HEK293T (cell line): ENCODE measurements at places on chromosomes 2 and 18.

DNA sequence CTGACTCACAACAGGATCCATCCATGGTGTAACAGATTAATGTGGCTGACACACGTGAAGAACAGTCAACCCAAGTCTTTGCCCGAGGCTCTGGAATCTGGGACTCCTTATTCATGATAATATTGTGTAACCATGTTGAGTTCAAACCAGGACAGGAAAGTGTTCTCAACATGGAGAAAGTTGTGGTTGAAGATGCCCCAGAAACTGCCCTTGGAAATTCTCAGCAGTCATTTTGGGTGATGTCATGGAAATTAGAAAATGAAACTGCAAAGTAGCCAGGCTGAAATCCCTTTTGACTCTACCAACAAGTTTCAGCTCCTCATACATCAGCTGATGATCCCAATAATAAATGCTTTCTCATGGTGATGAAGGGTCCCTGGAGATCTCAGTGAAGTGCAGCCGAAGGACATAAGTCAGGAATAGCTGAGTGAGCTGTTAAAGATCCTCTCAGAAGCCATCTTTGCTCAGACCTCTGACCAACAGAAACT lies 307.7 kb downstream of the TNS1 start:
- no peak for DNase-seq

GRCh38 chr2:241009191-241009590 lies 10.8 kb downstream of the SNED1 start:
- DNase-seq: no peak

DNA sequence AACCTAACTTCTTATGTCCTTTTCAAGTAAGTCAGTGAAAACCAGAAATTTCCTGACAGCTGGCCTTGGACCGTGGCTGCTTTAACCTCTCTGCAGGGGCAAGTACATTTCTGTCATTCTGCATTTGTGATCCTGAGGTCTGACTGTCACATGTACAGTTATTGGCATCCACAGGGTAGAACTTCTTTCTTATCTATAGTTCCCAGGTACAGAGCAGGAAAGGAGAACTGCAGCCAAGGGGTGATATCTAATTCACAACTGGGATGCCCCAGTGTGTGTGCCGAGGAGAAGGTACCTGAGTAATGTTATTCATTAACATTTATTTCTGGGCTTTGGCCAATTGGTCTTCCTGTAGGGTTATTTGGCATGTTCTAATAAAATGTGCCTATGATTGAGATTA lies 468.9 kb downstream of the PARD3B start:
- no peak for DNase-seq

DNA sequence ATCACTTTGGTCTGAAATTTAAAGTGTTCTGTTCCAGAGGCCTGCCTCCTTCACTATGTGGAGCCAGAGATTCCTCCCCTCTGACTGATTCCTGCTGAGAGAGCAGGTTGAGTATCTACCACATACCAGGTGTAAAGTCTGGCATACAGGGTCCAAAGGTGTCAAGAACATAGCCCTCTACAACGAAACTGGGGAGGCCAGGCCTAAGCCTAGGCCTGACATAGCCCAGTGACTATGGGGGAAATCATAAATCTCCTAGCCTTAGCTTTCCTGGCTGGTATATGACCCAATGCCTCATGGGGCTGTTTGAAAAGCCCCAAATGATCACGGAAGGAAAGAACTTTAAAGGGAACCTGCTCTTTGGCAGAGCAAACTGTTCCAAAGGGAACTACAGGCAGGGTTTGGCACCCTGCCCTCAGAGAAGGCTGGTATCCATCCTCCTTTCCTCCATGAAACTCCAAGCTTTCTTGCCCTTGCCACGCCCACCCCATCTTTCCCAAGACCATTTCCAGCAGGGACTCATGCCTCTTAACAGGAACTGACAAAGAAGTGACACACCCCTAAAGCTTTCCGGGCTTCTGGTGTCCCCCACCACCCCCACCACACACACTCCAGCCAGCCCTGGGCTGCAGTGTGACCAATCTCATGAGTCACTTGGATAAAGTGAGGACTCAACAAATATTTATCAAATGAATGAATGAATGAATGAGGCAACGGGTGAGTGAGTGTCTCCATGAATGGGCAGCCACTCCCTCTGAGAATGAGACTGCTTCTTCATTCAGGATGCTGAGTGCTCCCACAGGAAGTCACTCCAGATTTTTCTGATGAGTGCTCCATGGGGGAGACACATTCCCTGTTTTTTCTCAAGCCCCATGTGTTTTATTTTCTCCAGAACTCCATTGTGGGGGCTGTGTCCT lies 114.5 kb upstream of the STPG4 start:
- DNase-seq: no peak

GRCh38 chr18:13570216-13570615 lies 156.1 kb downstream of the FAM210A start:
- no peak for DNase-seq

GRCh38 chr2:136929531-136929930 lies 164.2 kb downstream of the THSD7B start:
- DNase-seq: no peak

GRCh38 chr2:4533806-4534205 lies 830.4 kb downstream of the DCDC2C start:
- no peak for DNase-seq

DNA sequence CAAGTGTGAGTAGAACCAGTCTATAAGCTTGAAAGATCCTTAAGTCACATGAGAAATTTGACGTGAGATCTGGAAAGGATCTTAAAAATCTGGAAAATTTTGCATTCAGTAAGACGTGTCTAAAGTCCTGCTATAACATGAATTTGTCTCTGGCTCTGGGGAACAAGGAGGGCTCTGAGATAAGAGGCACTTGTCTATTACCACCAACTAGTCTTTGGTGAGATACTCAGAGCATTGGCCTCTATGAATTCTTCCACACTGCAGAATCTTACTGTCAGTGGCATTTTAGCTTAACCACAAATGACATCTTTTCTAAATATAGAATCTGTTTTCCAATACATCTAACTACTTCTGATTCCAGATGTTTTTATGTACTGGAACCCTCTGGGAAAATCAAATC lies 1504.5 kb downstream of the DPP10 start:
- DNase-seq: no peak

- DNase-seq: no peak
These were observed 1891.5 kb upstream of the PIK3C3 start for GRCh38 chr18:40063488-40063887.

- no peak for DNase-seq
These were observed 28.9 kb downstream of the PPP3R1 start for GRCh38 chr2:68223419-68223818.

DNA sequence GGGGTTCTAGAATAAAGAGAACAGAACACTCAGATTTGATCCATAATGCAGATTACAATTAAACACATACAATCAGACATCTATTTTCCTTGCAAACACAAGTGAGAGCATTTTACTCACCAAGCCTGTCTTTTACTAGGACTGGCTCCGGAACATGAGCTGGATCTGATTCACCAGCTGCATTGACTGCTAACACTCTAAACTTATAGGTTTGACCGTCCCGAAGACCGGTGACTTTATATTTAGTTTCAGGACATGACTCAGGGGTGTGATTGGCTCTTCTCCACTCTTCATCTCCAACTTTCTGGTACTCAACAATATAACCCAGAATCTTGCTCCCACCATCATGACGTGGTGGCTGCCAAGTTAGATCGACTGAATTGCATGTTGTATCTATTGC lies 112.4 kb downstream of the PLEKHA3 start:
- DNase-seq: no peak

GRCh38 chr2:233065954-233066470 lies 5.9 kb downstream of the INPP5D start:
- DNase-seq: no peak

DNA sequence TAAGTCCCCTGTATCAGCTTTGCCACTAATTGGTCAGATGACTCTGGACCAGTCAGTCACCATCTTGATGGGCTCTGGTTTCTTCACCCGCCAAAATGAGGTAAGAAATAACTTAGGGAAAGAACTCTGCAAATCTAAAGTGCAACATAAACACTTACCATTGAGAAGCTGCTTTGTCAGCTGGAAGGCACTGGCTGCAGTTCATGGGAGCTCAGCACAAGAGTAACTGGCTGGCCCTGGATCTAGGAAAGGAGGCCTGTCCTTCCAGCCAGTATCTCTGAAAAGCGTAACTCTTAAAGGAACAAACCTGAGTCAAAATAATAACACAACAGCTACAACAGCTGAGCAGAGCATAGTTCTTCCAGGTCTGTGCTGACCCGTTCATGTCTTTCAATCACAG lies 123.9 kb downstream of the CACNB4 start:
- DNase-seq: no peak

DNA sequence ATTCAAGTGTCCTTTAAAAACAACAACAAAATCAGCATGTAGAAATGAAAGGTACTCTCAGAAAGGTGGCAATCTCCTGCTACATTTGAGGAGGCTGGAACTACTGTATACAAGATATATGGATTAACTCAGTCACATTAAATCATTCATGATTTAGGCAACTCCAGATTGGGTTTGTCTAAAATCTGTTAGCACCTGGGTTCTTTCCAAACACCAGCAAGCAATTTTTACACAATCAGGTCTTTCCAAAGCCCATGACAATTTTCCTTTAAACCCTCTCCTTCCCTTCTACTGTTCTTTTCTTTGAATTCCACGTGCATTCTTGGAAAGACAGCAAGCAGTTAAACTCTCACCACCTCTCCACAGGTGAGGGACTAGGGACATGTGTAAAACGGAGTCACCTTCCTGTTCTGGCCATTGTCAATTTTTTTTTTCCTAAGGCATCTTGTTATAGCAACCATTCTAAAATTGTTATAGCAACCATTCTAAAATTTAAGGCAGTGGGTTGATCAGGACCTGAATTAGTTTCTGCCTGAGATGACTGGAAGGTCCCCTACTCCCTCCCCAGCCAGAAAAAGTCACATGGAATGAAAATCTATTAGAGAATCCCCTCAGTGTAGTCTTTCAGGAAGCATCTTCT lies 113.9 kb downstream of the ANKRD44 start:
- DNase-seq: no peak

- DNase-seq: no peak
These were observed 79.3 kb downstream of the SH3RF3 start for GRCh38 chr2:109208071-109208950.

DNA sequence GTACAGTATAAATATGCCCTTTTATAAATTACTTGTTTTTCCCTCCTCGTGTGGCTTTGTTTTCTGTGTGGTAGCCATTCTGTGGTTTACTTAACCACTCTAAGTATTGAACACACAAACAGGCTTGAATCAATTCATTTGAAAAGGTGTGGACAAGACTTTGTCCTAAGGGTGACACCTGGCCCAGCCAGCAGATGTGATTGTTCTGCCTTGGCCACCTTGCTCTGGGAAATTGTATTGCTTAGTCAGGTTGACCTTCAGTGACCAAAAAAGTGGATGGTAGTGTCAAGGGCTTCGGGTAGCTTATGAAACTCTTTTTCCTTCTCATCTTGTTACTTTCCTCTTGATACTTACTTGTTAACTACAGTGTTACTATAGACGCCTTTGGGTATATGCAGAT lies 61.9 kb downstream of the DGKD start:
- DNase-seq: no peak

- DNase-seq: no peak
These were observed 131.3 kb downstream of the TPO start for GRCh38 chr2:1544478-1545069.

- DNase-seq: no peak
These were observed 15.3 kb upstream of the SPR start for GRCh38 chr2:72871880-72872279.

GRCh38 chr2:99425022-99425421 lies 64.8 kb downstream of the REV1 start:
- no peak for DNase-seq

GRCh38 chr2:198098918-198099317 lies 294.5 kb downstream of the PLCL1 start:
- no peak for DNase-seq

DNA sequence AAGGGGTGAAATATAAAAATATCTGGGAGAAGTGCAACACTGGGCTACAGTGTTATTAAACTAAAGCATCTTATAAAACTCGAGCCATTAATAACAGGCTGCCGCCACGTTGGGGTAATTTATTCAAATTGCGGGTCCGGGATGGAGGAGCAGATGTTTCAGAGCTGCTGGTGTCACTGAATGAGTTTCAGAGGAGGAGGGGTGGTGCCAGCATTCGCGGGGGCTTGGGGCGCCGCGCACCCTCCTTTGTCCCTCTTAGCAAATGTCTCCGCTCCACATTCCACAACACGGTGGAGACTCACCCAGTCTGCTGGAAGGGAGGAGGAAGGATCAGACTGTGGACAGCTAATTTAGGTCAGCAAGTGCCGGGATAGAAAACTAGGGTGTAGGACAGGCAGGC lies 260.5 kb downstream of the CELF4 start:
- no peak for DNase-seq

- DNase-seq: no peak
These were observed 182.3 kb downstream of the FTCDNL1 start for GRCh38 chr2:199668645-199669044.

- DNase-seq: no peak
These were observed 63.7 kb upstream of the DAPL1 start for GRCh38 chr2:158731386-158731785.

- DNase-seq: no peak
These were observed 55.5 kb upstream of the HS6ST1 start for GRCh38 chr2:128374001-128374710.

GRCh38 chr2:53828331-53828730 lies 31.4 kb downstream of the GPR75 start:
- no peak for DNase-seq

GRCh38 chr2:43399515-43400264 lies 173.3 kb upstream of the ZFP36L2 start:
- DNase-seq: no peak

- DNase-seq: no peak
These were observed 39.2 kb downstream of the SCN1A start for GRCh38 chr2:166088634-166089033.

DNA sequence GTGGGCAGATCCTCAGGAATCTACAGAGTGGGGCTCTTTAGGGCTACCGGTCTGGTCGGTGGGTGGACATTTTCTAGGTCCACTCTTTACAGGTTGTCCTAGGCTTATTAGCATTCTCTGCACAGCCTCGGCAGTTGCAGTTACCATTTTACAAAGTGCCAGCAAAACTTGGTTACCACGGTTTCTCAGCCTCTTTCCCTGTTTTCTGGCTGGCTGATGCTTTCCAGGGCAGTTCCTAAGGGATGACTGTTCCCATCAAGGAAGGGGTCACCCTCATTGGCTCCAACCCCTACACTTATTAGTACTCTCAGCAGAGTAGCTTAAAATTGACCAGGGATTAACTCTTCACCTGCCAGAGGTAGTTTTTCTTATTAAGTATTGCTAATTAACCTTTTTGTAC lies 2.0 kb upstream of the AQP4 start:
- no peak for DNase-seq

DNA sequence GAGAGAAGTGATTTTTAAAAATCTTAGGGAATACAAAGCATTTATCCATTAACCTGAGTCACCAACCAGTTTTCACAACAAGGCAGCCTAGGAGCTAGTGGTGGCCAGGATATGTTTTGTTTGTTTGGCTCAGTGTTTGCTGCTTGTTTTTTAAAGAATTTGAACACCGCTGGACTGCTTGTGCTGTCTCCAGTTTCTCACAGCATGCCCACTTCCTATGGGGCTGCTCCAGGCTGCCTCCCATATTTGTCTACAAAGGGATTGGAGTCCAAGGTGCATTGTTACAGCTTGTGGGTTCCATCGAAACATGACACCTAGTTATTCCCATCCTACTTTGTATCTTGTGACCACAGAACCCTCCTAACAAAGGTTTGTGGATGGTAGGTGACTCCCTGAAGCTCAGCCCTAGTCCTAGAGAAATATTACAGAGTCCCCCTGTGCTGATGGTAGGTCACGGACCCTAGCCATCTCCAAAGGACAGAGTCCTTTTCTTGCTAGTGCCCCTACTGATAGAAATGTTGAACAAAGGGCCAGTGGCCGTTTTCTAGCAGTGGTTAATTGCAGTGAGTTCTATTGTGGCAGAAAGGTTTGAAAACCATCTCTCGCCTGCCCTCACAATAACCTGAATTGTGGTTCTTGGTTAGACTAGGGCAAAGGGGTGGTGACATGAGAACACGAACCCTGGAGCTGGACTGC lies 23.2 kb downstream of the GPR39 start:
- no peak for DNase-seq
